ENCODE measurements at places on chromosomes 4 and X.

DNA sequence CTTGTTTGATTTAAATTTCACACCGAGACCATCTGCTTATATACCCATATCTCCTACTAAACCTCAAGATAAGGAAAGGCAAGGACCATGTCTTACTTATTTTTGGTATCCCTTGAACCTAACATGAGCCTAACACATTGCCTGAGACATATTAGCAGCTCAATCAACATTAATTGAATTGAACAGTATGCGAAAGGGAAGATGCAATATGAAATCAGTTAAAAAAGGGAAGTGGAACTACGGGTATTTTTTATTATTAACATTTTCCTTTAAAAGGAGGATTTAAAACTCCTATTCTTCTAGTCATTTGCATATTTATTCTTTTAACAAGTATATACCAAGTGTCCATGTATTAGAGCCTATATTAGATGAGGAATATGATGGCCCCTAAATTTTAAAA, 197.0 kb downstream of the CAMK2D start:
- H3K36me3 ChIP-seq: no peaks in the 10 kb centered on the region
- H3K4me1 ChIP-seq: peaks cover 5% of the 10 kb centered on the region
- H3K4me3 ChIP-seq: no peak overlapping the region
- H3K27me3 ChIP-seq: no peaks in the 10 kb centered on the region
- DNase-seq: no peak
- no peak overlapping the region for H3K27ac ChIP-seq

GRCh38 chr4:183141997-183142396, 42.9 kb downstream of the WWC2 start:
- H3K27ac ChIP-seq: no peak overlapping the region
- DNase-seq: no peak
- H3K4me3 ChIP-seq: no peak overlapping the region
- H3K36me3 ChIP-seq: no peaks in the 10 kb centered on the region
- no peaks in the 10 kb centered on the region for H3K27me3 ChIP-seq
- peaks cover 15% of the 10 kb centered on the region for H3K4me1 ChIP-seq

DNA sequence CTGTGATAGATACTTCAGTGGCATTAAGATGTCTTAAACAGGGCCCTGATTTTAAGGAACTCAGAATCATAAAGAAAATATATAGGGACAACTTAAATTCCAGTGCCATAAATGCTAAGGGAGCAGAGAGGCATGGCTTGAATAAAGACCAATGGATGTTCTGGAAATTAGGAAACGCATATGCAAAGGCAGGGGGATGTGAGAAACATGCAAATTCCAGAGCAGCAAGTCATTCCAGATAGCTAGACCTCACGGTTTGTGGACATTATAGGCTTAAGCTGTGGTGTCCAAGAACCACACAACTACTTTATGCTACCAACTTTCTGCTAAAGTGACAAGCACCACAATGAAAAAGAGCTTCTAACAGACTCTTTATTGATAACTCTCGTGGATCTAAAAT, 132.6 kb upstream of the ANK2 start:
- no peak overlapping the region for H3K4me3 ChIP-seq
- DNase-seq: peak; percentile 18
- no peaks in the 10 kb centered on the region for H3K4me1 ChIP-seq

- no peaks in the 10 kb centered on the region for H3K4me1 ChIP-seq
- no peak overlapping the region for H3K27ac ChIP-seq
- peak; percentile 4 for DNase-seq
- no peaks in the 10 kb centered on the region for H3K27me3 ChIP-seq
- H3K4me3 ChIP-seq: no peak overlapping the region
Measured at GRCh38 chr4:113179996-113180395, 130.5 kb downstream of the ANK2 start.

DNA sequence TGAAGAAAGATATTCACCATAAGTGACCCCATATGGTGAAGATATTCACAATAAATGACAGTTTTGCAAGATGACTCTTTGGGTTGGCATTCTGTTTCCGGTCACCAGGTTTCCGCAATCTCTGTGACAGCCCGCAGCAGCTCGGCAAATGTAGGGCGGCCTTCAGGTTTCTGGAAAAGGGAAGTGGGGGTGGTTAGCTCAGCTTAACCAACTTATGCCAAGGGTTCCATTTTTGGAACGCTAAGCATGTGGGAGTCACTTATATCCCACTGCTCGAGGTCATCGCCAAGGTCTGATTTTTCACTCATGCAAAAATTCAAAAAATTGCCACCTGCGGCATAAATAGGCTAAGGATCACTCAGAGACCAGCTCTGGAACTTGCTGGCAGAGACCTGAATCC, 51.0 kb downstream of the NIPAL1 start:
- H3K4me3 ChIP-seq: no peak overlapping the region
- H3K27me3 ChIP-seq: no peaks in the 10 kb centered on the region
- H3K4me1 ChIP-seq: no peaks in the 10 kb centered on the region
- H3K27ac ChIP-seq: no peak overlapping the region

DNA sequence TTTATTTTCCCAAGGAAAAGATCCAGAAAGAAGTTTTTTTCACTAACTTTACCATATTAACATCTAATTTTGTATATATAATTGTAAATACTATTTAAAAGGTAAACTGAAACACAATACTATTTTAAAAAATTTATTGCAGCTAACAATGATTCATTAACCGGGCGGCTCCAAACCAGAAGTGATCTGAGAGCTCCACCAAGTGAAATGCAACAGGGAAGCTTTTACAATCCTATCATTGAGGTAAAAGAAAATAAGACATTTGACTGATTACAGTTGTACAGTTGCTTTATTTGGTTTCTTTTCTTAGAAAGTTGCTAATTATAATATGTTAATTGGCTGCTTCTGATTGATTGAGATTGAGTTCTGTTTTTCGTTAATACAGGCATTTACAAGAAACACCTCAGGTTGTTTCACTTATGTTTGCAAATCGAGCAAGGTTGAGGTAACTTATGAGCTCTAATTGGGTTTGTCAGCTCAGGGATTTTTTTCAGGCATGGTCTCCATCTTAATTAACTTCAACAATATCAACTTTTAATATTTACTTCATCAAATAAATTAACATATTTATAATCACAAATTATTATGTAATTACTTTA, 220.2 kb upstream of the UGT8 start:
- H3K27me3 ChIP-seq: no peaks in the 10 kb centered on the region
- H3K27ac ChIP-seq: no peak overlapping the region
- peak; percentile 65 for DNase-seq
- H3K4me3 ChIP-seq: no peak overlapping the region

- H3K4me3 ChIP-seq: no peak overlapping the region
- no peak for DNase-seq
- no peak overlapping the region for H3K27ac ChIP-seq
Measured at GRCh38 chr4:123304151-123304964, 92.2 kb upstream of the SPRY1 start.

Measured in IMR-90 (cell line).